ENCODE measurements at places on chromosomes 5 and 9.

GRCh38 chr9:87223392-87224246 lies 274.0 kb upstream of the DAPK1 start:
- peaks cover 7% of the 10 kb centered on the region for H3K4me1 ChIP-seq
- no peaks in the 10 kb centered on the region for H3K27me3 ChIP-seq
- no peak overlapping the region for H3K27ac ChIP-seq
- H3K36me3 ChIP-seq, result no peaks in the 10 kb centered on the region
- H3K4me3 ChIP-seq, result no peak overlapping the region
- no peak for DNase-seq

- no peaks in the 10 kb centered on the region for H3K27me3 ChIP-seq
- peaks cover 17% of the 10 kb centered on the region for H3K4me1 ChIP-seq
These were observed 84.9 kb upstream of the ANKRD55 start for GRCh38 chr5:56317923-56318561.

GRCh38 chr9:104779334-104779733 lies 15.4 kb downstream of the NIPSNAP3B start:
- DNase-seq, result no peak
- H3K27me3 ChIP-seq, result no peaks in the 10 kb centered on the region
- peaks cover 9% of the 10 kb centered on the region for H3K4me1 ChIP-seq
- no peak overlapping the region for H3K4me3 ChIP-seq

GRCh38 chr9:35426627-35427026 lies 63.3 kb upstream of the RUSC2 start:
- no peak for DNase-seq
- no peaks in the 10 kb centered on the region for H3K4me1 ChIP-seq
- no peaks in the 10 kb centered on the region for H3K27me3 ChIP-seq
- H3K4me3 ChIP-seq, result no peak overlapping the region
- no peaks in the 10 kb centered on the region for H3K36me3 ChIP-seq
